Hair follicular keratinocyte (primary cell): ENCODE measurements at places on chromosomes 7 and 10. TPM values are rescaled to one million over a fixed set of nuclear protein-coding genes. Genes with fewer than 3 reads are reported as not detected.

Gene OR2A12
- total RNA-seq, result not detected in 2 replicates

Gene ACTL6B
- total RNA-seq, result not detected in 2 replicates

Gene SRGN
- 0.86 and 5.2 TPM in 2 replicates for total RNA-seq

Gene CTAGE4
- total RNA-seq, result 0.46 and 1.0 TPM in 2 replicates

Gene NEUROG3
- total RNA-seq, result not detected in 2 replicates
